ENCODE measurements at places on chromosomes 3 and 15.
A peak's percentile ranks its signal among the peaks of the same experiment; 100 is the strongest.

- DNase-seq, result no peak
Observed at GRCh38 chr3:171159822-171160157, 133.3 kb upstream of the SLC2A2 start.

DNA sequence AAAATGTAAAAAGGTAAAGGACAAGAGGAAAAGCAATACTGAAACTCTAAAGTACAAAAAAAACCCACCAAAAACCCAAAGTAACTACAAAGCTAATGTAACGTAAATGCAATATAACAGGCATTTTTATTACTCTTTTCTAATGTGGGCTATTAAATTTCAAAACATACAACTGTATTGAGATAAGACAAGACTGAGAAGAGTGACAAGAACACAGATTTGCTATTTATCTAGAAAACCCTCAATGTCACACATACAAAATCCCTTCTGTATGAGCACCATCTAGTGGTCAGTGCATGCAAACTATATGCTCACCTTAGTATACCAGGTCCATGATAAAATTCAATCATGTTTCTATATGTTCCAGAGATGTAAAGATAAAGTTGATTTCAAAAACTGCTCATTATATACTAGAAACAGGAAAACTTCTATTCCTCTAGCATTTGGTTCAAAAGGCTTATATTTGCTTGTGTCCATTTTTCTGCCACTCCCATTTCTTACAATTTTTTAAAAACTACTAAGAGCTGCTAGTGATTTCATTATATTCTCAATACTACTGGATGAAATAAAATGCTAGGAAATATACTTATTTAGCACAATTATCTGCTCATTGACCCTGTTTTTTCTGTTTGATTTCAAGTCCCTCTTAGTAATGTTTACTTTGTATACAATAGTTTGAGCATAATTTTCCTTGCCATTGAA is 111.4 kb downstream of the DLG1 start:
- no peak for DNase-seq

DNA sequence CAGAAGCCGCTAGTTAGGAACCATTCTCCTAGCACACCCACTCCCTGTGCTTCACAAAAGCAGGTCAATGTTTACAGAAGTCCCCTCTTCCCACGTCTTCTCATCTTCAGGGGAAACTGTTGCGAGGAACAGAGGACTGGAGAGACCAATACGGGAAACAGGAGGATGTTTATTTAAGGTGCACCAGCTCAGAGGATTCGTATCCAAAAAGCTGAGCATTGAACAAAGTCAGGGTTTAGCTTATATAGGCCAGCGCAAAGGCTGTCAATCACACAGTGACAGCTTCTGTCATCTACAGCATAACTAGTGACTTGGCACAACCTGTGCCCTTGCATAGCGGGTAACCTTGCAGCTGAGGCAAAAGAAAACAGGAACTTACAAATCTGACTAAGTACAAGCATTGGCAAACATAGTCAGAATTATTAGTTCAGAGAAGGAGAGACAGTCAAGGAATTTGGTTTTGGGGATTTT is 61.3 kb downstream of the ZDHHC19 start:
- no peak for DNase-seq

DNA sequence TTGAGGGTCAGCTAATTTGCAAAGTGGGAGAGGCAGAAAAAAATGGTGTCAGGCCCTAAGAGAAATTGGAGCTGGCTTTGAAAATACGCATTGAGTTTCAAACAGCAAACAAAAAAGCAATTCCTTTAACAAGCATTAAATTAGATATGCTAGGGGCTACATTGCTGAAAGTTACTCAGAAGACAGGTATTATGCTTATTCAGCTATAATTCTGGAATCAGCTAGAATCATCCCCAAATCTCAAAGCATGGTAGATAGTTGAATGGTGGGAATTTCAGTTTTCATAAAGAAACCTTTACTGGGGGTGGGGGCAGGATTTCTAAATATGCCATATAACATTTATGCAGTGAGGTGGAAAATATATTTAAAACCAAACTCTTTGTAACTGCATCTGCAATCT is 50.5 kb downstream of the BHLHE40 start:
- DNase-seq, result no peak

DNA sequence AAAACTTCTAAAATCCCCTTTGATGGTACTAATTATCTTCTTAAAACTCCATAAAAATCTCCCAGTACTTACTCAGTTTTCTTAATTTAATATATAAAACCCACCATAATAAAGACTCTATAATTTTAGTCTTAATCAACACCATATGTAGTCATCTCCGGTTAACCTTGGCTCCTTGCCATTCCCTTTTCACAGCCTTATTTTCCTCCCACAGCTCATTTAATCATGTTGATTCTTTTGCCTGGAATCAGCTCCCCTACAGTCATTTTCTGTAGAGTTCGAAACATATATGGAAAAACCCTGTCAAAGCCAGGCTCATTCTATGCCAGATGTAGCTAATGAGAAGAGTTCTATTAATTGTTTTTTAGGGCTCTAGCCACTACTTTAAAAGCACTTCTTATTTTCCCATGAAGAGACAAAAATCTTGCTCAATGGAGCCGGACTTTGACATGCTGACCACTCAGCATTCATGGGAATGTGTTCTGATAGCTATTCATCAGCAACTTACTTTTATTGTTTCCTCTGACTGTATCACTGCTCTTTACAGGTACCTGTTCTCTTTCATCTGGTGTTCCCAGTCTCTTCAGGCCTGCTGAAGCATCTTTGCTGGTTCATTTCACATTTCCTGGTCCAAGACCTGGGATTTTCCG is 573.4 kb downstream of the NAALADL2 start:
- no peak for DNase-seq

DNA sequence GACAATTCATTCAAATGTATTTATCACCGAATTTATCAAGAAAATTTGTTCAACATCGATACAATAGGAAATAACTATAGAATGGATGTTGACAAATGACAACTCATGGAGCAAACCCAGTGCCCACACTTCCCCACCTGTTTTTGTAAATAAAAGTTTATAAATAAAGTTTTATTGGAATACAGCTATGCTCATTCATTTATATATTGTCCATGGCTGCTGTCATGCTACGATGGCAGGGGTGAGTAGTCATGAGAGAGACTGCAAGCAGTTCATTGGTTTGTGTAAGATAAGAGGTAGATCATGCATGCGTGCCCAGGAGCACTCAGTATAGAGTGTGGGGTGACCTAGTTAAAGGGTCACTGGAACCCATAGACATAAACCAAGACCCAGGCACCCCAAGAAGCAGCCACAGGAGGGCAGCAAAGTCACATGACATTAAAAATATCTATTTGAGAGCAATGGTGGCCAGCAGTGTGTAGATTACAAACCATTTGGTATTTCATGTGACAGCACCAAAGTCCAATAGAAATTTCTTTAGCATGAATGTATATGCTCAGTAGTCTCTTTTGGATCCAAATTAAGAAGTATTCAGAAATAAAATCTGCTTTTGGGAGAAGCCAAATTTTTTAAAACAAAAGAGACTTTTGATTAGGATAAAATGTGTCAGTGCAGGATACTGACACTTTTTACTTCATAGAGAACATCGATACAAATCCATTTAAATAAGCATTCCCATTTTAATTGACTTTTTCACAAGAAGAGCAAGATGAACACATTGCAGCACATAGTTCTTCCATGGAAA is 794.8 kb downstream of the MCTP2 start:
- DNase-seq, result no peak

GRCh38 chr3:143472731-143473523 is 353.4 kb downstream of the CHST2 start:
- no peak for DNase-seq

GRCh38 chr15:62124176-62124972 is 40.7 kb downstream of the C2CD4B start:
- DNase-seq, result no peak

- DNase-seq, result peak; percentile 7
Observed at GRCh38 chr15:63372018-63372705, 9.5 kb downstream of the CA12 start.

DNA sequence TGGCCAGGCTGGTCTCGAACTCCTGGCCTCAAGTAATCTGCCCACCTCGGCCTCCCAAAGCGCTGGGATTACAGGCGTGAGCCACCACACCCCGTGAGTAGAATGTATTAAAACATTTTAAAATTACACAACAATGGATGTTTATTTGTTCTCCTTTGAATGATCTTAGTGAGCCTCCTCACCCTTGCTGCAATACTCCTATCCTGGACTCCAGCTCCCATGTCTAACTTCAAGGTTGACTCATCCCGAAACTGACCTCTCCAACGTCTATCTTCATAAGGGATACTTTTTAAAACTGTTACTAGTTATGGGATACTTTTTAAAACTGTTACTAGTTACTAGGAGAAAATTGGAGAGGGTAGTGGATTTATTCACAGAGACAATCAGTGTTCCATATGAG is 17.8 kb upstream of the RHCG start:
- DNase-seq, result no peak

DNA sequence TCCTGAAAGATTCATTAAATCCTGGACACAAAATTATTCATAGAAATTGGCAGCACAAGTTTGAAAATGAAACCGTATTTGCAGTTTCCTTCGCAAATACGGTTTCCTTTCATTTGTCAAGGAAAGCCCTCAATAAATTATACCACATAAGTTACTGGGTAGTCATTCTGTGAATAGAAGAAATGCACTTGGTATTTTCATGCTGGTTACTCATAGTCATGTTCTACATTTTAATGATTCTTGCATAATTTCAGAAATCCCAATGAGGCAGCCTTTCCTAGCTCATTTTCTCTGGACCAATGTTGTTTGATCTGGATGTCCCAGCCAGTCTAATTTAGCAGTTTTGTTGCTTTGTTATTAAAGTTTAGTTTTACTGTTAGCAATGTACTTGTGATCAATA is 43.2 kb downstream of the MINAR1 start:
- DNase-seq, result no peak

GRCh38 chr3:143123353-143123984 is 3.9 kb downstream of the CHST2 start:
- no peak for DNase-seq

DNA sequence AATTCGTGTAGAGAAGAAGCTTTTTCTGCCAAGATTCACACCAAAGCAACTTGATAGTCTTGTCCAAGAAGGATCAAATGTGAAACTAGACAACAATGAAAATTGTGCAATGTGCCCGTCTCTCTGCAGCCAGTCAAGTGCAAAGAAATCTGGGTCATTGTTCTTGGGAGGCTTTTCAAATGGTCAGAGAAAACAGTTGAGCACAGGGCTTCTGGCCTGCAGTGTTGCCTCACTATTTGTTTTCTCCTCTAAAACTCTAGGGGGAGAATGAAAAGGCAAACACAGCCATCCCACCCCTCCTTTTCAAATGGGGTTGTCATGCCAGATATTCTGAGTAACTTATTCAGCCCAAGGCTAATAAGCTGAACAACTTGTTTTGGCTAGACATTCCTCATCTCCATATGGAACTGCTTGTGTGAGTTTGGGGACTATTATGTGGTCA is 417.6 kb upstream of the CDIN1 start:
- no peak for DNase-seq

GRCh38 chr15:72737061-72737460 is 46.5 kb downstream of the ADPGK start:
- no peak for DNase-seq

- DNase-seq, result no peak
Observed at GRCh38 chr3:165859061-165859460, 21.8 kb upstream of the BCHE start.

DNA sequence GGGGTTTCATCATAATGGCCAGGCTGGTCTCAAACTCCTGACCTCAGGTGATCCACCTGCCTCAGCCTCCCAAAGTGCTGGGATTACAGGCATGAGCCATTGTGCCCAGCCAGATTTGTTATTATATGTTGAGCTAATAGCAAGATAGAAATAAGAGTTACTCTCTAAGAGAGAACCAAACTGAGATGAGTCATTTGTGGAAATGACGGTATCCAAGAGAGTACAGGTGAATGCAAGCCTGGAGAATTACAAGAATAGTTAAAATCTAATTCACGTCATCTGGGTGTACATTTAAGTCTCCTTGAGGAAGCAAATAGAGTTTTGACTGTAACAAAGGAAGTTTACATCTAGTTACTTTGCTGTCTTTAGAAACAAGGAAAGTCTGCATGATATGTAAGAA is 12.0 kb upstream of the CDIN1 start:
- DNase-seq, result no peak

DNA sequence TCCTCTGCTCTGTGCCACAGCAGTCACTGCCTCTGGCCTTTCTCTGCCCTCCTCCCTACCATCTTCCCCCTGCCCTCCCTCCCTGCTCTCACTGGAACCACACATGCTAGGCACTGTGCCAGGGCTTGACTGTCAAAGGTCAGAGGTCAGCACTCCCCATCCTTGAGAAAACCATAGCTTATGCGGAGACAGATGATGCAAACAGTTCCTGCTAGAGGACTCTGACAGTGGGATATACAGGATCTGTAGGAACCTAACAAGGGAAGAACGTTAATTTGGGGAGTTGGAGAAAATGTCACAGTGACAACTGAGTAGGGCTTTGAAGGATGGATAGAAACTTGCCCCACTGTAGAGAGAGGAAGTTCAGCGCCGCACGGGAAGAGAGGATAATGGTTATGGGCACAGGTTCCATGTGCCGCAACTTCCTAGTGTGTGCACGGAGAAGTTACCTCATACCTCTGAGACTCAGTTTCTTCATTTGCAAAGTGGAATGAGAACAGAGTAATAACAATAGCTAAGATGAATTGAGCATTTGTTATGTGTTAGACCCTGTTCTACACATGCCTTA is 29.3 kb upstream of the XYLB start:
- DNase-seq, result no peak

DNA sequence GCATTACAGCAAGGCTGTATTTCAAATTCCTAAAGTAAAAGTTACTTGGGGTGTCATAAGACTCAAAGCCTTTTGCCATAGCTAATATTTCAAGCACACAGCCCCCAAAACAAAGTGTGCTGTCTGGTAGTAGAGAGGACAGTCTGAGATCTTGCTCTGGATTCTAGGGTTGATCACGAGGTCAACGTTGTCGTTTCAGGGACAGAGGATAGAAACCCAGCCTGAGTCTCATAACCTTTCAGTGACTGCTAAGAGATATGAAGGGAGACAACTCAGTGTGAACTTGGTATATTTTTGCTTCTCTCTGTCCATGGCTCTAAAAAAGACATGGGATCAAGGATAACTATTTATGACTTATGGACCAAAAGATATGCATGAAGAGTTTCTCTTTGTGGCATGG is 25.6 kb upstream of the MINDY4B start:
- DNase-seq, result no peak
